Activated CD4-positive, alpha-beta T cell treated with anti-CD3 and anti-CD28 coated beads for 48 hours (primary cell): ENCODE measurements at places on chromosomes 4 and X.

- DNase-seq = no peak
Measured at GRCh38 chr4:155473420-155474095, 96.8 kb upstream of the MAP9 start.

DNA sequence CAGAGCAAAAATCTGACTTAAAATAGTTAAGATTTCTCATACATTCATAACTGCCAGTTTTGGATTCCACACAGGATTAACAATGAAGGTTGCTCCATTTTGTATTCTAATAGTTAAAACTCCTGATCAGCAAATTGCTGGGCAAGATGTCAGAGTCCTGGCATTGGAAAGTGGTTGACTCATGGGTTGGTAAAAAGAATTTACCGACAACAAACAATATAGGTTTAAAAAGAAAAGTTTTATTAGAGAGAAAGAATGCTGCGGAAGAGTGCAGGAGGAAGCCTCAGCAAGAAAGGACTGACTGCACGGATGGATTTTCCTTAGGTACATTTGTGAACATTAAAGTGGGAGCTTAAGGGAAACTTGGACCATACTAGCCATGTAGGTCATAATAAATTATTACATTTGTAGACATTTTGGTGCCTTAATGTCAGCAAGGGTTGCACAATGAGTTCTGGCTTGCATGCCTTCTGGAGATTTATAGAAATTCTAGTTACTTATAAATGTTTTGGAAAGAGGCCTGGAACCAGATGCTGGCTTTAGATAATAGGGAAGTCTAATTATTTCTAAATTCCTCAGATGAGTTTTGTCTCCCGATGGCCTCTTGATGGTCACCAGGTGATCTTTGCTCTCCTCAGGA lies 25.4 kb upstream of the IL2 start:
- no peak for DNase-seq

GRCh38 chrX:40694802-40695201 lies 40.5 kb downstream of the MED14 start:
- no peak for DNase-seq

DNA sequence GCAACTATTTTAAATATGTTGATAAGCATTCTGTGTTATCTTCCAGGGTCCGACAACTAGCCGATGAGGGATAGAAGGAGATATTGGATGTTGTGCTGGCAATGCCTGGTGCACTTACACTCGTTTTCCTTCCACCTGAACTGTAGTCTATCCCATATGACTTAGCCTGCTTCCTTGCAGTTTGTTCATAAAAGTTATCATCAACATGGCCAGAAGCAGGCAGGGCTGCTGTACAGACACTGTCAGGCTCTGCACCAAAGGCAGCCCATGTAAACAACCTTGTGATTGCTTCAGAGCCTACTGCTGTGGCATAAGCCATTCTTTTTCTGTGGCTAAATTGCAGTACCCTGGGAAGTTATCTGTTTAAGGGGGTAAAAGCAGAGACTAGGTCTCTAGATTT lies 1.6 kb downstream of the MAPK10 start:
- no peak for DNase-seq

DNA sequence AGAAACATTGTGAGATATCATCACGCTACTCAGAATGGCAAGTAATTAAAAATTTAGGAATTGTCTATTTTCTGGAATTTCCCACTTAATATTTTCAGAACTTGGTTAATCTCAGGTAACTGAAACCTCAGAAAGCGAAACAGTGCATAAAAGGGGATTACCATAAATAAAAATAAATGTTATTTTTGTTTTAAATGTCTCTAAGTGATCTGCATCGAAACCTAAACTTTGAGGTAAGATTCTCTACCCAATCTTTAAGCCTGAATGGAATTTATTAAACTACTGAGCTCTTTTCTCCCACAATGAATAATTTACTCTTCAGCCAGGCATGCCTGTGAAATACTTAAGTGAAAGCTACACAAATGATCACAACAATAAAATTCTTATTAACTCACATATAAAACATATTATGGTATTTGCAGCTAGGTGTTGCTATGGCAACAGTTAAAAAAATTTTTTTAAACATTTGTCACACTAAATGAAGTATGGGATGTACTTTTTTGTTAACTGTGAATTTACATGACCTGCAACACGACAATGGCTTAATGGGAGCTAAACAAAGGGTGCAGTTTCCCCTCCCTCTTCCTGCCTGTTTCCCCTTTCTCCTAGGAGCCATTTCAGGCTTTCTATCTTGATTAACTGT lies 220.2 kb upstream of the PRPS2 start:
- DNase-seq = no peak

GRCh38 chrX:9352694-9353411 lies 112.0 kb upstream of the TBL1X start:
- DNase-seq = peak; percentile 60
